ENCODE measurements at places on chromosomes 7 and 10.

DNA sequence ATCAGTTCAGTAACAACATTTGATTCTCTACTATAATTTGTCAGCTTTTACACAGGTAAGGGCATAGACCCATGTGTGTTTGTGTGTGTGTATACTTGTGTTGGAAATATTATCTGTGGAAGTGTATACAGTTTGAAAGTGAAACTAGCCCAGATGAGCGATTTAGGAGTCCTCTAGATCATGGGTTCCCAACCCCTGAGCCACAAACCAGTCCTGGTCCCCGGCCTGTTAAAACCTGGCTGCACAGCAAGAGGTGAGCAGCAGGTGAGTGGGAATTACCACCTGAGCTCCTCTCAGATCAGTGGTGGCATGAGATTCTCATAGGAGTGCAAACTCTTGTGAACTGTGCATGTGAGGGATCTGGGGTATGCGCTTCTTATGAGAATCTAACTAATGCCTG is 1221.5 kb upstream of the SORCS1 start:
- no peak for DNase-seq

GRCh38 chr10:104197364-104197763 is 34.8 kb downstream of the CFAP43 start:
- DNase-seq, result no peak

- no peak for DNase-seq
Observed at GRCh38 chr10:96153070-96153469, 23.0 kb downstream of the ZNF518A start.

GRCh38 chr7:69682518-69682917 is 84.2 kb downstream of the AUTS2 start:
- DNase-seq, result no peak

- DNase-seq, result peak; percentile 54
Observed at GRCh38 chr10:18104223-18104872, 35.9 kb upstream of the CACNB2 start.

All from myocyte (in vitro differentiated cells).